ENCODE measurements at places on chromosomes 5 and 9.

DNA sequence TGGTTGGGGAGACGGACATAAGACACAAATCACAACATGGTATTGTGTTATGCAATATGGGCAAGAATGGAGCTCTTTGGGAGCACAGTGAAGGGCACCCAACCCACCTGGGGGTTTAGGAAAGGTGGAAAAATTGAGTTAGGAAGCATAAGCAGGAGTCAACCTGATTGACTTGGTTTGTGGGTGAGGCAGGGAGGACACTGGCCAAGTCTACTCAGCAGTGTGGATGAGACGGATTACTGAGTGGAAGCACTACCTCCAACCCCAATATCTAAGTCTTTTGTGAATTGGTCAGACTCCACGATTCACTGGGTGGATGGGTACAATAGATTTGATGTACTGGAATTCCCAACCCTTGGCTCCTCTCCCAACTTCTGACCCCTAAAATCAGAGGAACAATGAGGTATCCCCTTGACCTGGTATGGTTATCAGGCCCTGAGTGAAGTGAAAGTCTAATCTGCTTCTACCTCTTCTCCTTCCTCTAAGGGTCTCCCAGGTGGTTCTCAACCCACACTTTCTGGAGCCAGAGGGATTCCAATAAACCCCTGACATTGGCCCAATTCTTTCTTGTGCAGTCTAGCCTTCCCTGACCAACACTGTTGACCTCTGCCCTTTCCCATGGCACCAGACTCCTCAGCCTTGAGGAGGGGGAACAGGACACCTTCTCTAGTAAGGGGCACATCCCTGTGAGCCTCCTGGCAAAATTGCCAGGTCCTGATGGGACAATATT, 5.2 kb downstream of the EGR1 start:
- no peak for DNase-seq

DNA sequence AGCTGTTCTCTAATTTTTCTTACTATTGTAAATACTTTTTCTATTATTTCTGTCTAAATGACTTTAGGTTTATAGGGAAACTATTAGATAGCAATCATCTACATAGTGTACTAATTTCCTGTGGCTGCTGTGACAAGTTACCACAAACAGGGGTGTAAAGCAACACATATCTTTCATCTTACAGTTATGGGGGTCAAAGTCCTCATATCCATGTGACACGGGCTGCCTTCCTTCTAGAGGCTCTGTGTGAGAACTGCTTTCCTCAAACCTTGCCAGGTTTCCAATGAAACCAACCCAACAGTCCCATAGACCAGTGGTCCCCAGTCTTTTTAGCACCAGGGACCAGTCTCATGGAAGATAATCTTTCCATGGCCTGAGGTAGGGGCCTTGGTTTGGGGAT, 189.1 kb downstream of the ROR2 start:
- DNase-seq: no peak

DNA sequence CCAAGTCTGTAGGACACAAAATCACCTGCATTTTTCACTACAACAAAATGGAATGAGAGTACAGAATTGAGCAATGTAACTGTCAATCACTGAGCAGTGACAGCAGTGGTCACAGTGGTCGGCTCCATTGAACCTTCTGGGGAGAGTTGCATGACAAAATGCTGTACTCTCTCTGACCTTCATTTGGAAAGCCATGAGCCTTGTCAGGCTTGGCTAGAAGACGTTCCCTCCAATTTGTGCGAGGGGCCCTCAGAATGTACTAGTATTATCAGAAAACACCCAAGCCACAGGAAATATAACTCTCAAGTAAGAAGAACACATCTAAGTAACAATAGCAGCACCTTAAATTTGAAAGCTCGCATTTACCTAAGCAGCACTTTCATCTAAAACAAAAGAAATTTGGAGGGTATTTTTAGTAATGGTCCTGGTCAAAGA, 425.6 kb upstream of the MEF2C start:
- no peak for DNase-seq

DNA sequence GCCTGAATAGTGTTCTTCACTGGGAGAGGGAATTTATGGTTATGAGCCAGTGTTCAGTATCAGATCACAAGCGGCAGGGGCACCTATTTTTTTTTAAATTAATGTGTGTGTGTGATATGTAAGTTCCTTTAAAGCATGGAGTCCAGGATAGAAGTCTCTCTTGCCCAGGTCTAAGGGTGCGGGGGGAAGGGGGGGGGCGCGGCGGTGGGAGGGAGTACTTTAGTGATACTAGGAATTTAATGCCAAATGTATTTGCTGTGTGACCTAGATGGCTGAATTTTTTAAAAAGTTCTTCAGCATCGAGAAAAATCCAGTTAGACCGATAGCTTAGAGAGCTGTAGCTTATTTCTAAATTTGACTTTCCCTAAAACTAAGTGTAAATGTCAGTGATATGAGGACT, 1.5 kb upstream of the FCHO2 start:
- DNase-seq: no peak

- DNase-seq: no peak
Measured at GRCh38 chr5:142873831-142874230, 103.7 kb downstream of the ARHGAP26 start.

- DNase-seq: no peak
Measured at GRCh38 chr5:172211676-172212075, 17.7 kb downstream of the EFCAB9 start.

- DNase-seq: no peak
Measured at GRCh38 chr5:72436796-72437471, 70.3 kb downstream of the ZNF366 start.

DNA sequence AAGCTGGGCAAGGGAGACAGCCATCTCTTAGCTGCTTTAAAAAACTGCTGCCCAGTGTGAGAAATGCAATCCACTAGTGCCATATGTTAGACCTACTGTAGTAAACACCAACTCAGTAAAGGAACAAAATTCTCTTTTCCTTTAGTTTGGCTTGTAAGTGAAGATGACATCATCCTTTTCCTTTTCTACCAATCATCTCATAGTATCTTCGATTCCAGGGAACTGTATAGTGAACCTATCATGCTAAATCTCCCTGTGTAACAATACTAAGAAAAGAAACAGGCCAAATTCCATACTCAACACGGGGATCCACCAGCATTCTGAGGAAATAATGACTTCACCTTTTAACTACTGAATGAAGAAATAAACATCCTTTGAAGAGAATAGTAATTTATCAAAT, 100.1 kb downstream of the RAPGEF6 start:
- DNase-seq: no peak

- no peak for DNase-seq
Measured at GRCh38 chr9:14315875-14316601, 2.1 kb upstream of the NFIB start.

DNA sequence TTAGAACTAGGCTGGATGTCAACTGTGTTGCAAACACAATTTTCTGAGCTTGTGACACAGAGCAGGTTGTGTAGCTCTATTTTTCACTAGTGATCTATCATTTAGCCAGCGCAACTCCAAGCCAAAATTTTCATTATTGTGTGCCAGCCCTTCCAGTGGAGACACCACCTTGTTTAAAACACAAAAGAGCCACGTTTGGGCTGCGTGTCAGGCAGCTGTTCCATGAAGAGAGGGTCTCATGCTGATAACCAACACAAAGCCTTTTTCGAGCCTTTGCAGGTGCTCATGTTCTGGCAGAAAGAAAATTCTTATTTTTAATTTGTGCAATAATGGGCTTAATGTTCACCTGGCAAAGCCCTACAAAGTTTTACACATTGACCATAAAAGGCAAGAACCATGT, 237.6 kb upstream of the RGMB start:
- no peak for DNase-seq

GRCh38 chr9:102354041-102354440, 615.6 kb upstream of the GRIN3A start:
- no peak for DNase-seq

DNA sequence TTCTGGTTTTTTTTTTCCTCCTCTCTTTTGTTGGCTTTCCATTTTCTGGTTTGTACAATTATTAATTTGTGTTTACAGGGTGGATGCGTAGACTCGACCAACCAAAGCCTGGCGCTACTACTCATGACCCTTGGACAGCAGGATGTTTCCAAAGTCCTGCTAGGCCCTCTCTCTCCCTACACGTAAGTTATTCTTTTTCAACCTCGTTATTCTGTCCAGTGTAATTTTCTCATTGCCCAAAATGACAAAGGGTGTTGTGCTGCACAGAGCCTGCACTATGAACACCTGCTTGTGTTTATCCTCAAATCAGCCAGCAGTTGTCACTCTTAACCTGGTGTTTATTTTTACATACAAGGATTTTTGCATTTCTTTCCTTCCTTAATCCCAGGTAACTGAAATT, 56.6 kb downstream of the RCL1 start:
- no peak for DNase-seq

DNA sequence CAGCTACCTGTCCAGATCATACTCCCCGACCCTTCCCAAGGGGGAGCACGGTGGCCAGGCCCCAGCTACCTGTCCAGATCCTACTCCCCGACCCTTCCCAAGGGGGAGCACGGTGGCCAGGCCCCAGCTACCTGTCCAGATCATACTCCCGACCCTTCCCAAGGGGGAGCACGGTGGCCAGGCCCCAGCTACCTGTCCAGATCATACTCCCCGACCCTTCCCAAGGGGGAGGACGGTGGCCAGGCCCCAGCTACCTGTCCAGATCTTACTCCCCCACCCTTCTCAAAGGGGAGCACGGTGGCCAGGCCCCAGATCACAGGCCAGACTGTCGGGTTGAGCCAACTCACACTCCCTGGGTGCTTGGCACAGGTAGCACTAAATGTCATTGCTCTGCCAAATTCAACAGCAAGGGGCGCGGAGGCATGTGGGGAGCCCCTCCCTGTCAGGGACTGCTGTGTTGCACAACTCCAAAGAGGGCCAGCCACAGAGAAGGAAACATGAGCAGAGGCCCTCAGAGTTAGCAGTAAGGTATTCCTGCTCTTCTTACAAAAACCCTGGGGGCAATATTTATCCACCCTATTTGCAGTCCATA, 136.9 kb downstream of the OLFM1 start:
- no peak for DNase-seq

- DNase-seq: no peak
Measured at GRCh38 chr5:143131972-143132371, 271.5 kb downstream of the NR3C1 start.

GRCh38 chr5:147404706-147405105, 105.2 kb downstream of the DPYSL3 start:
- DNase-seq: no peak

DNA sequence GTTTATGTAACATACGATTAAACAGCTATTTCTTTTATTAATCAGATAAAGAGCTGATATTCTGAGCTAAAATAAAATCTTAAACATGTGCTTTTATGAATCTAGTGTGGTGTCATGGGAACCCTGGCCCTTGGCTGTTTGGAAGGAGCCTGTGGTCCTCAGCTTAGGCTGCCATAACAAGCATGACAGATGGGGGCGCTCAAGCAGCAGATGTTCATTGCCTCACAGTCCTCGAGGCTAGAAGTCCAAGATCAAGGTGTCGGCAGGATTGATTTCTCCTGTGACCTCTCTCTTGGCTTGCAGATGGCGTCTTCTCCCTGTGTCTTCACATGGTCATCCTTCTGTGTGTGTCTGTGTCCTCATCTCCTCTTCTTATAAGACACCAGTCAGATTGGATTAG, 448.2 kb downstream of the GADD45G start:
- DNase-seq: peak; percentile 35

GRCh38 chr9:137109250-137110146, 5.0 kb downstream of the DPP7 start:
- DNase-seq: no peak

DNA sequence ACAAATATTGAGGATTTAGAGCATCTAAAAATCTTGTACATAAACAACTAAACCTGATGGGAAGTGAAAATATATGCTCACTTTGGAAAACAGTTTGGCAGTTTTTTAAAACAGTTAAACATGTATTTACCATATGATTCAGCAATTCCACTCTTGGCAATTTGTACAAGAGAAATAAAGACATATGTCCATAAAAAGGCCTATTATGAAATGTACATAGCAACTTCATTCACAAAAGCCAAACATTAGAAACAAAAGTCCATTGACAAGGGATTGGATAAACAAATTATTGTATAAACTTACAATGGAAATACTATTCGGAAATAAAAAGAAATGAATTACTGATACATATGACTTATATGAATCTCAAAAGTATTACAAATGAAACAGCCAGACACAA, 196.2 kb upstream of the SLC24A2 start:
- DNase-seq: no peak

- no peak for DNase-seq
Measured at GRCh38 chr5:123559434-123559775, 47.4 kb downstream of the CSNK1G3 start.

GRCh38 chr9:95074632-95075031, 242.9 kb downstream of the FANCC start:
- no peak for DNase-seq

DNA sequence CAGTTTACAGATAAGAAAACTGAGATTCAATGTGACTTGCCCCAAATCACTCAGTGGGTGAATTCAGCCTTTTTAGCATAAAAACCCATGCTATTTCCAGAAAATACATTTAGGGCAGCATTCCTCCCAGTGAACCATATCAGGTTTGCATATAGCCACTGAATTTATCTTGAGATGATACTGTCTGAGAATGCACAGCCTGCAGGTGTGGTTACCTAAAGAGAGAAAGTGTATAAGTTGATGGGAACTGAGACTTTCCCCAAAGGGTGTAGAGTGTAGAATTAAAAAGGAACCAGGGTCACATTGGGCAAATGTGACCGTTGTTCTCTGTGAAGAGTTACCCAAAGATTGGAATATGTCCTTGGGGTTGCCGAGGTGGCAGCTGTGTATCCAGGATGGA, 100.0 kb upstream of the PIK3R1 start:
- no peak for DNase-seq

GRCh38 chr9:106757514-106757913, 105.5 kb upstream of the ZNF462 start:
- DNase-seq: no peak

- DNase-seq: no peak
Measured at GRCh38 chr9:13361076-13361475, 81.6 kb upstream of the MPDZ start.

DNA sequence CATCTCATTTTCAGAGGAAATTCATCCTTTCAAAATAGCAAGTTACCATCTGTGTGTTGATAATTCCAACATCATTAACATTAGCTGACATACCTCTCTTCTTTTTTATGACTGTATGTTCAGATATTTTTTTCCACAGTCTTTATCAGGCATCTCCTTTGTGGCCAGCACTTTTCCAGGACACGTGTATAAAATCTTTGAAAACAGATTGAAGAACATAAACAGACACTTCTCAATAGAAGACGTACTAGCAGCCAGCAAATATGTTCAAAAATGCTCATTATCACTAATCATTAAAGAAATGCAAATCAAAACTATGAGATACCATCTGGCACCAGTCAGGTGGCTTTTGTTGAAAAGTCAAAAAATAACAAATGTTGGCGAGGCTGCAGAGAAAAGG, 734.3 kb downstream of the SEMA5A start:
- no peak for DNase-seq

- no peak for DNase-seq
Measured at GRCh38 chr9:90562229-90562628, 80.4 kb downstream of the DIRAS2 start.

GRCh38 chr5:5505815-5506214, 83.3 kb downstream of the ICE1 start:
- DNase-seq: no peak

DNA sequence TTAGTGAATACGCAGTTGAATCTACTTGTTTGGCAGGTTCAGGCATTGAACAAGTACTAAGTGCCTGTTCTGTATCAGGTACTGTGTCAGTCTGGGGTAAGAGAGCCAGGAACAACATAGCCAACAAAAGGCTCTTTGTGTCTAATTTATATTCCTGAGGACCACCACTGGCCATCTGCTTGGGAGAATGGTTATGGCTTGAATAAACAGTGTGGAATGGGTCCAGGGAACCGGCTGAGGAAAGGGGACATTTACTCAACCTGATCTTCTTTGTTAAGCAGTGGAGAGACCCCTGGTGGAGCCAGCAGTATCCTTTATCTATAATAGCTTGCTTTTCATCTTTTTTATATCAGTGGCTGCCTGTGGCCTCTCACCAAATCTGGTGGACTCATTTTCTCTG, 38.6 kb downstream of the EXOSC2 start:
- DNase-seq: no peak
